ENCODE measurements at places on chromosomes 3 and 15.

GRCh38 chr15:35397027-35397426 lies 148.9 kb downstream of the DPH6 start:
- DNase-seq, result no peak

DNA sequence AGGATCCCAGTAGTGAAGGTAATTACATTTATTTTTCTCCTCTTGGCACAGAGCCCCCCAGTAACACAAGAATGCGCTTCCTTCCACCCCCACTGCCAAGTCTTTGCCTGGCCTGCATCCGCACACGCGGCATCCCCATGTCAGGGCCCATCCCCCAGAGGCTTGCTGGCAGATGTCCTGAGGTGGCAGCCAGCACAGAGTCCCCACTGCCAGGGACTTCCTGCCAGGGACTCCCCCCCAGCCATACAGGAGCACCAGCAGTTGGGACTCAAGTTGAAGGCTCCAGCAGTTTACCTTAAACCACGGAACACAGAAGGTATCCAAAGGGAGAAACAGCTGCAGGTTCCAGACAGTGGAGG lies 41.0 kb downstream of the MEGF11 start:
- DNase-seq, result no peak

DNA sequence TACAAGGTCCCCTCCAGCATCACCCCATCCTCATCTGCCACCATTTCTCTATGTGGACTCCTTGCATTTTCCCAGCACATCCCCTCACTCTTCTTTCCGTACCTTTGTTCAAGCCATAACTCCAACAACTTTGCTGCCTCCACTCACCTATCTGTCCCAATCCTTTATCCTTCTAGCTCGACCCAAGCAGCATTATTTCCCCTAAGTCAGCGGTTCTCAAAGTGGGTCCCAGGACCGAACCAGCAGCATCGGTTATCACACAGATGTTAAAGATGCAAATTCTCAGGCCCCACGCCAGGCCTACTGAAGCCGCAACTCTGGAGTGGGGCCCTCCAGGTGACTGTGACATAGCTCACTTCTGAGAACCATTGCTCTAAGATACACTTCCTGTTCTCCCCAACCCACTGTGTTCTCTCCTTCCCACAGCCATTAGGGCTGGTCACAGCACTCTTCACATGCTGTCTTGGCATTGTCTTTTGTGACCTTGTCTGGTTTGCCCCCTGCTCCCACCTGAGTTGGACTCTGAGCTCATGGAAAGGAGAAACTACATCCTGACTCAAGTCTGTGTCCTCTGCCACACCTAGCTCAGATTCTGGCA lies 56.2 kb downstream of the AAGAB start:
- no peak for DNase-seq

GRCh38 chr3:129344540-129345220 lies 66.0 kb downstream of the HMCES start:
- peak; percentile 85 for DNase-seq

DNA sequence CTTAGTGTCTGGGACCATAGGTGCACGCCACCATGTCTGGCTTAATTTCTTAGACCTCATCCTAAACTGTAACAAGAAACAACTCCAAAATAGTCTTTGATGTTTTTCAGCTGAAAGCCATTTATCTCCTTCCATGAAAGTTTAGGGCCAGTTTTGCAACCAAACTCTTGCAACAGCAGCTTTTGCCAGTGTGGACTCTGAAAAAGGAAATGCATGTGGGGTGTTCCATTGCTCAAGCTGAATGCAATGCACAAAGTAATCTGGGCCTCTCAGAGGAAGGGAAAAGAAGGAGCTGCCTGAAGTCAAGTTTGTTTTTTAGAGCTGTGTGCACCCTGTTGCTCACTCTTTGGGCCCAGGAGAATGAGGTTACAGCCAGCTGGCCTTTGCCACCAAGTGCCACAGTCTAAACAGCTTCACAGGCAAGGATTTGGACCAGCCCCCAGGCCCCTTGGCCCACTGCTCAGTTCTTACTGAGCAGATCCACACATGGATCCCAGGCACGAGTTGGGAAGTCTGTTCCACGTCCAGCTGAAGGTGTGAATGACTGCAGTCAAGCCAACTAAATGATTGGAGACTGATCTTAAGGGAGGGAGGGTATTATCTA lies 212.3 kb upstream of the LRRFIP2 start:
- no peak for DNase-seq

DNA sequence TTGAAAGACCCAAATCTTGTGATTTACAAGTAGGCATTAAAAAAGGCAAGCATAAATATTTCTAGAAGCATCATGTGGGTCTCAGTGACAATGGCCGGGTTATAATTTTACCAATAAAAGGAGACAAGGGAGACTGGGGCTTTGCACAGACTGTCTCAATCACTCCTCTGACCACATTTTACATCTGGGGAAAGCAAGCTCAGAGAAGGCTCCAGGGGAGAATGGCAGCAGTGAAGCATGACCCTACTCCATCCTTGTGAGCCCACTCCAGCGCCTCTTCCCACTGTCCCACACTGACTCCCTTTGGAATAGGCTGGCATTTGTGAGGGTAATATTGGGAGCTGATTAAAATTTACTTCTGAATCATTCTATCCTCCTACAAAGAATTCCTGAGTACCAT lies 61.8 kb downstream of the SATB1 start:
- no peak for DNase-seq

DNA sequence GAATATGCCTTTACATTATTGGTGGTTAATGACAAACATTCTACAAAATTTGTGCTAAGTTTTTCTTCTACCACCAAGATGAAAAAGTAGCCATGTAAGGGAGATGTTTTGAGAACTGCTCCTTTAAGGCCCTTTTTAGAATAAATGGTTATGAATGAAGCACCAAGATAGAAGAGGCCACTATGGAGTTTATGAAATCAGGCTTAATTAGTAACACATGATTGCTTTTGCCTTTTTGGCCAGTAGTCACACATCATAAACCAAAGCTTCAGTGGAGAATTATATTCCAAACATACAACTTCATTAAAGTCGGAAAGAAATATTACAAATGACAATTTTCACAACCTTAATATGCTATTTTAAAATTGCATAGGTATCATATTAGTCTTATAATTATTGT lies 331.7 kb downstream of the RBMS3 start:
- no peak for DNase-seq

- DNase-seq, result peak; percentile 57
These were observed 46.1 kb downstream of the IQSEC1 start for GRCh38 chr3:13027154-13027553.

DNA sequence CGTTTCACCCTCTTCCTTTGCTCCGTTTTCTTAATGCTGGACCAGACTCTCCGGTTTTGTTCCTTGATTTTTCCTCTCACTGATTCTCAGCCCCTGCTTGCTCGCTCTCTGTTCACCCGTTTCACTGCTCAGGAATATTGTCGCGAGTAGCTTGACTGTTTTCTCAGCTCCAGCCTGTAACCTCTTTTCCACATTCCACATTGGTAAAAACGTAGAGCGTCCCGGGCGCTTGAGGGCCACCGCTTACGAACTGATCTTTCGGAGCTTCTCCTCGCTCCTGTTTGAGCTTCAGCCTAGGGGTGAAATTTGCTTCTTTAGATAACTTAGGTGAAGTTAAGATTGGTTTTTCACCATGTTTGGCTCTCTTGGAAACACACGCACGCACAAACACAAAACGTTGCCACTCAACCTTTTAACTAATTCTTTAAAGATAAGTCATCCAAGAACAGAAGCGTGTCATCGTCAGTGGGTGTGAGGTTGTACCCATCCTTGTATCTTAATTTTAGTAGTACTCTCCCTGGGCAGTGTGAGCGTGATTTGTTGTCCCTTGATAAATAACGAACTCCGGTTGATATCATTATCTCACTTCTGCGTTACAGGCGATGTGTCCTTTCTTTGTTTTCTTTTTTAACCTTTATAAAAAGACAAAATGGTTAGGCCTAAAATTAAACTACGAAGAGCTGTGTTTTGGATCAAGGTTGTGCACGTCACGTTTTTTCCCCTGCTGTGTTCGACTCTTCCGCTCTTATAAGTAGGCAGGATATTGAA lies 1.0 kb downstream of the PAK2 start:
- DNase-seq, result peak; percentile 73

DNA sequence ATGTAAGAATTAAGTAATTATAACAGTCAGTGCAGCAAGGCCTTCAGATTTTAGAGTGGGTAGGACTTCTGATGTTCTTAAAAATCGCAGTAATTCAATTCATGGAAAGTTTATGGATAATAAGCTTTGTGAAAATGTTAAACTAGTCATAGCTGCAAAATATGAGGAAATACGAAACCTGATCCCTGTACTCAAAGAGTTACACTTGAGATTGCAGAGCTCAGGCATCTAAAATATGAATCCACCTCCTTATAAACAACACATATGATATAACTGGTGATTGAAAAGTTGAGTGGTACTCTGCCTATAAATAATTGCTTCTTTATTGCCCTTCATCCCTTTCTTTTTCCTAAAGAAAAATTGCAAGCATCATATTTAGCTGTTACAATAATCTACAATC lies 473.3 kb downstream of the OTOL1 start:
- DNase-seq, result no peak

GRCh38 chr3:160291909-160292299 lies 66.7 kb downstream of the C3orf80 start:
- no peak for DNase-seq

GRCh38 chr3:46372492-46373359 lies 2.0 kb downstream of the CCR5 start:
- DNase-seq, result peak; percentile 52

- no peak for DNase-seq
These were observed 15.8 kb downstream of the TCF12 start for GRCh38 chr15:56934269-56934668.

DNA sequence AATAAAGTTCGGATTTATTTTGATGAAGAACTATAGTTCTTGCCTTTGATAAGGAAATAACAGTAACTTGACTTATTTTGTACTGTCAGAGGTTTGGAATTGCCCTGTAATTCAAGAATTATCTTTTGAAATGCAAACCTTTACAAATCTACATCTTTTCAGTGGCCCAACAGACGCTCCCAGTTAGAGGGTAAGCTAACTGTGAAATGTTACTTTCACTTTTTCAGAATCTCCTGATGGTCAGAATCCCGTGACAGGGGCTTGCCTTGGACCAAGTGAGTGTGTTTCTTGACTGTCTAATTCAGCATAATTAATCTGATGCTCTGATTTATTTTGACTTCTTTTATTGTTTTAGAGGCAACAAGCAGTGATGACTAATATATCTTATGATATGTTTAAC lies 262.5 kb downstream of the PLOD2 start:
- DNase-seq, result peak; percentile 24

GRCh38 chr3:133469140-133469731 lies 69.4 kb downstream of the BFSP2 start:
- DNase-seq, result no peak

GRCh38 chr3:46848271-46849044 lies 14.8 kb downstream of the MYL3 start:
- DNase-seq, result peak; percentile 87

DNA sequence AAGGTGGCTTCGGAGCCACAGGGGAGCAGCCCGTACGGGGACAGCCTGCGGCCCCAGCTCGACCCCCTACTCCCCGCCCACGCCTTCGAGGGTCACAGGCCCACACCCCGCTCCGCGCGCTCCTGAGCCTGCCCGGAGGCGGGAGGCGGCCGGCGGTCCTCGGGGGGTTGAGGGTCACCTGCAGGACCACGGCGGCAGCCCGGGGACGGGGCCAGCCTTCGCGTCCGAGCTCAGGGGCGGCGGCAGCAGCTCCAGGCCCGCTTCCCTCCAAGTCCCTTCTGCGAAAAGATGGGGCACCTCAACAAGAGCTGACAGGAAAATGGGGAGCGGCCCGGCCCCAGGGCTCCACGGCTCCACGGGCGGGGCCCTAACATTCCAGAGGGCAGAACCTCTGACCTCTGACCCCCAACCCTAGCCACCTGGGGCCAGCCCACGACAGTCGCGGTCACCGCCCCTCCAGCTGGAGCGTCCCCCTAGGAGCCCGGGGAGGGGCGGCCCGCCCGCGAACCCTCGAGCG lies 428 bp downstream of the LYSMD4 start:
- peak; percentile 59 for DNase-seq

DNA sequence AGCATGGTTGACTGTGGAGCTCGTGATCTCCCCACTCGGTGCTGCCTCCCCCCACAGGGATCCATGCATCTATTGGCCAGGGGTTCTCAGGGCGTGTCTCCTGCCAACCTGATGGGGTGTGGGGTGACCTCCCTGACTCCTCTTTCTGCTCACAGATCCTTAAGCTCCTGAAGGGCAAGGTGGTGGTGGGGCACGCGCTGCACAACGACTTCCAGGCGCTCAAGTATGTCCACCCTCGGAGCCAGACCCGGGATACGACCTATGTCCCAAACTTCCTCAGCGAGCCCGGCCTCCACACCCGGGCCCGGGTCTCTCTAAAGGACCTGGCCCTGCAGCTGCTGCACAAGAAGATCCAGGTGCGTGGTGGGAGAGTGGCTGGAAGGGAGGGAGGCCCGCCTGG lies 7.9 kb downstream of the AEN start:
- DNase-seq, result no peak

GRCh38 chr15:51575775-51576174 lies 46.8 kb downstream of the DMXL2 start:
- no peak for DNase-seq

- DNase-seq, result peak; percentile 57
These were observed 166.0 kb upstream of the SATB1 start for GRCh38 chr3:18591120-18591519.

DNA sequence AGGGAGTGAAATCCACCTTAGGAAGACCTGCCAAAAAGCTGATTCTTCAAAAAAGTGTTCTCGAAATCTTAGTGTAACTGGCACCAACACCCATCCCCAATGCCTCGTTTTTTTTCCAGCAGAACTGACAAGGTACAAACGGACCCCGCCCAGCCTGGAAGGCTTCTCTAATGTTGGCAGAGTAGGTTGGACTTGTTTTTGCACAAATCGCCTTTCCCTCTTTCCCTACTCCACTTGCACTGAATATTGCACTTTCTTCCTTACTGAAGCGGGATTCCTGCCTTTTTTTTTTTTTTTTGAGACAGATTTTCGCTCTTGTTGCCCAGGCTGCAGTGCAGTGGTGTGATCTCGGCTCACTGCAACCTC lies 544 bp upstream of the TIMMDC1 start:
- peak; percentile 43 for DNase-seq

GRCh38 chr3:14124223-14124614 lies 451 bp downstream of the CHCHD4 start:
- peak; percentile 63 for DNase-seq

GRCh38 chr3:106376016-106376570 lies 507.3 kb upstream of the CBLB start:
- no peak for DNase-seq

DNA sequence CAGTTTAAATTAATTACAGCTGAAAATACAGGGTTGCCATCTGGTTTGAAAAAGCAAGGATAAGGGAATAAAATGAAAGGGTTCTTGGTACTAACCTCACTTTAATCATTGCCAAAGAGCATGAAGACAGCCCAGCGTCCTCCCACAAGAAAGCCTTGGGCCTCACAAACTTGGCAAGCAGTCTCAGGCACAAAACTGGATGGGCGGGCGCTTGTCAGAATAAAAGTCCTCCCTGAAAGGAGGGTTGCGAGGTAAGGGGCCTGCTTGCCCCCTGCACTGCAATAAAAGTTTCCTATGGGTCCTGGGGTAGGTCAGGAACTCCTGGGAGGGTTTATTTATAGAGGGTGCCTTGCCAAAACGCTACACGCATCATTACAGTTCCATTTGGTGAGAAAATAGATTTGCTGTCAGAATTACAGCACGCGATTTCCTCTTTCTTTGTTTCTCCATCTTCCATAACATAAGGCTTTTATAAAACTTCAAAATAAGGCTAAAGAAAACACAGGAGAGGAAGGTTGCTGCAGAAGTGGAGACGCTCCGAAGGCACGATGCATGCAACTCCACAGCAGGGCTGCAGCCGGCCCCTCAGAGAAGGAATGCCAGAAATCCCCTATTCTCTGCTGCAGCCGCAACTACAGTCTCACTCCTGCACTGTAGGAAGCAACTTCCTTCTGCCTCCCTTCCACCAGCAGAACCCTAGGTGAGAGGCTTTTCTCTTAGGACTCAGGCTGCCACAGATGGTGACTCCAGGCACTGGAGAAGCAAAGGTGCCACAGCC lies 61.3 kb downstream of the VGLL4 start:
- peak; percentile 82 for DNase-seq
